Fibroblast of skin of abdomen (primary cell): ENCODE measurements at places on chromosomes 1 and 21.

DNA sequence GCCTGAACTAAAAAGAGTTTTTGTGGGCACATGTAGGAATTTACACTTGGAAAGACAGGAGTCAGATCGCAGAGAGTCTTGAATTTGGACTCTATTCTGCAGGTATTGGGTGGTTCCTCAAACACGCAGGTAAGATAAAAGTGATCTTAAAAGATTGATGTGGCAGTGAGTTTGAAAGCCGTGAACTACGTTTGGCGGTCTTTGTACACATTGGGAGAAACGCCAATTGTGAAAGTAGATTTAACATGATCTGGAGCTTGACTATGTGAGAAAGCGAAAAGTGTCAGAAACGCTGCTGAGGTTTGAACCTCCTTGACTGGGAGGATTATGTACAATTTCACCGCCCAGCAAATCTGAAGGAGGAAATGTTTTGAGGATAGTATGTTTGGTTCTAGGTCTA is 1.5 kb upstream of the PPP2R5A start:
- no peak for DNase-seq

DNA sequence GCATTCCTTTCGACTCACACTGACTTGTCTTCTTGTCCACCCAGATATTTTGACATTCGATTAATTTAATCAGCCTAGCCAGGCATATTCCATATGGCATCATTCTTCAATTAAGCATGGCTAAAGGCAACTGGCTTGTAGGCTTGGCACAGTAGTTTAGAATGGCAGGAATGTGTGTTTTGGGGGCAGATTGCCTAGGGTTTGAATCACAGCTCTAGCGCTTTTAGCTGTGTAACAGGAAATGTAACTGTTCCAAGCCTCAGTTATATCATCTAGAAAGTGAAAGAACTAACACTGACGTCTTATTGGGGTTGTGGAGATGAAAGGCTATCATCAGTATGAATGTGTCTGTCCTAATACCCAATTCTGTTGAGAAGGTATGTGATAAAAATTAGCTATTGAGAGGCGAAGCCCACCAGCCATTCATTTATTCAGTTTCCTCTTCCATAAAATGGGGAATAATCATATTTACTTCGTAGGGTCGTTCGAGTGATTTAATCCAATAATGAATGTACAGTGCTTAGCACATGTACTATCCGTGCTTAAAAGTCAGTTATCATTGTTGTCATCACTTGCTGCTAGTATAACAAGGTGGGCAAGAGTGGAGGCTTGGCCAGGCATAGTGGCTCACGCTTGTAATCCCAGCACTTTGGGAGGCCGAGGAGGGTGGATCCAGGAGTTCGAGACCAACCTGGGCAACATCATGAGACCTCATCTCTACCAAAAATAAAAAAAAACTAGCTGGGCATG is 41.6 kb upstream of the GRHL3 start:
- DNase-seq = peak; percentile 36

DNA sequence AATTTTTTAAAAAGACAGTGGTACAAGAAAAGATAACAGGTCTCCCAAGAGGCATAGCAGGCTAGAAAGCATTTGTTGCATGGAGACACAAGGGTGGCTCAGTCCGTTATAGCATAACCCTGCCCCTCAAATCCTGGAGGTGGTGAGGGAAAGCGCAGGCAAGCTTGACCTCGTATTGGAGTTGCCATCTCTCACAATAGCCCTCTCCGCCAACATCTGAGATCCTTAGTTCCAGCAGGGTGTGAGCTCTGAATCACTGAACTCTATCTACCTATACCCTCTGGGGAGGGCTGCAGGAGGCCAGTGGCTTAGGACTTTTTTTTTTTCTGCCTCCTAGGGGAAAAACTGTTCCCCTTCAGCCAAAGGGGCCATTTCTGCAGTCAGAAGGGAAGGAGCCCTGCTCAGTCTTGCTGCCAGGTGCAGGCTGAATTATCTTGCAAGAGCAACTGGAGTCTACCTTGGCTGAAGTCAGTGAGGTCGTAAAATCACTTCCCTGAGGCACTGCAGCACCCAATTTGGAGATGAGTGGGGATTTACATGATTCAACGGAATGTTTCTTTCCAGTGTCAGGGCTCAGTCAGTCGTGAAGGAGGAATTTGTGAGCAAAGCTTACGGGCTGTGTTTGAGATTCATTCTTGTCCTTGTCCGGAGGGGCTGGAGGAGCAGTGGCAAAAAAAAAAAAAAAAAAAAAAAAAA is 17.2 kb upstream of the C8A start:
- no peak for DNase-seq

DNA sequence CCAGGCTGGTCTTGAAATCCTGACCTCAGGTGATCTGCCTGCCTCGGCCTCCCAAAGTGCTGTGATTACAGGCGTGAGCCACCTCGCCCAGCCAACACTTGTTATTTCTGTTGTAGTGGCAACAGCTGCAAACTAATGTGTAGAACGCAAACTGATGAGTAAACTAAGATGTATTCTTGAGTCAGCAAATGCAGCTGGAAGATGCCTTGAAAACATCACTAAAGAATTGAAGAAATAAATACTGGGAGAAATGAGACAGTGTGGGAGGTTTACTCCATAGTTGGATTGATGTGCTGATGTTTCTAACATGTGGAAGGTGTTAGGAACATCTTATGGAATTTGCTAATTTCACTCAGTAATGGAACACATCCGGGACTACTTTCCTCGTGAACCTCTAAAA is 61.3 kb upstream of the KCNE2 start:
- DNase-seq = peak; percentile 41

- no peak for DNase-seq
Measured at GRCh38 chr1:43001434-43001833, 42.8 kb upstream of the SLC2A1 start.

DNA sequence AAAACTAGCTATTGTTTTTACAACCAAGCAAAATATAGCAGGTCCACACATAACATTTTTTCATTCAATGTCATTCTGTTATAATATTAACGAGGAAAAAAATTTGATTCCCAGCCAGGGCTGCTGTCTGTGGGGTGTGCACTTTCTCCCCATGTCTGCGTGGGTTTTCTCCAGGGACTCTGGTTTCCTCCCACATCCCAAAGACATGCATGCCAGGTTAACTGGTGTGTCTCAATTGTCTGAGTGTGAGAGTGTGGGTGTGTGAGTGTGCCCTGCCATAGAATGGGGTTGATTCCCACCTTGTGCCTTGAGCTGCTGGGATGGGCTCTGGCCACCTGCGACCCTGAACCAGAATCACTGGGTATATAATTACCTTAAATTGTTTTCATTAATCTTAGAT is 60.1 kb downstream of the MAP3K21 start:
- DNase-seq = no peak

GRCh38 chr1:1314237-1314586 is 5.8 kb downstream of the PUSL1 start:
- DNase-seq = no peak

GRCh38 chr1:18556364-18556763 is 74.3 kb upstream of the PAX7 start:
- DNase-seq = no peak

DNA sequence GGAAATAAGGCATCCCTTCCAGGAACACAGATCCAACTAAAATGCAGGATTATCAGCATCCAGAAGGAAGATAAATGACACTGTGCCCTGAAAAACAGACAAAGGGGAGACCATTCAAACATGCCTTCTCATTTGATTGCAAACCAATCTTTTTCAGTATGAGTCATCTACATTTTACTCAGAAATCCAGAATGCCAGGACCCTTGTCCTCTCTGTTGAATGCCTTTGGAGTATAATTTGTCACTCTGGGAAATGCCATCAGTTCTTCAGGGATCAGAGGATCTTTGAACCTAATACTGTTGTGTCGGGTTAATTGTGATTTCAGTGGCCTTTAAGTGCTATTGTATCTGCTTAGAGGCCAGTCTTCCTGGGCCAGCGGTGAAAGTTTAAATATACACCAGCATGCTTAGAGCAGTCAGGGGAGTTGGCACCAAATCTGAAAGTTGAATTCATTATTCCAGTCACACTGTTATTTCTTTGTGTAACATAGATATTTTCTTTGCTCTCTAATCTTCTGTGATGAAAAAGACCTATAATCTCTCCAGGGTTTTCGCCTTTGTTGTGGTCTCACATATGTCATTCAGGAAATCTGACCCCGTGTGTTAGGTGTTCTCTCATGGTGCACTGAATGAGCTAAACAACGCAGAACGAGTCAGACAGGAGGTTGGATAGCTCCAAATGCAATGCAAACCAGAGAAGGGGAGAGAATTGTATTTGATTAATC is 364.8 kb upstream of the SGIP1 start:
- DNase-seq = no peak

- peak; percentile 47 for DNase-seq
Measured at GRCh38 chr1:58722967-58723366, 23.1 kb upstream of the MYSM1 start.

- no peak for DNase-seq
Measured at GRCh38 chr1:236514703-236515442, 8.9 kb upstream of the LGALS8 start.

DNA sequence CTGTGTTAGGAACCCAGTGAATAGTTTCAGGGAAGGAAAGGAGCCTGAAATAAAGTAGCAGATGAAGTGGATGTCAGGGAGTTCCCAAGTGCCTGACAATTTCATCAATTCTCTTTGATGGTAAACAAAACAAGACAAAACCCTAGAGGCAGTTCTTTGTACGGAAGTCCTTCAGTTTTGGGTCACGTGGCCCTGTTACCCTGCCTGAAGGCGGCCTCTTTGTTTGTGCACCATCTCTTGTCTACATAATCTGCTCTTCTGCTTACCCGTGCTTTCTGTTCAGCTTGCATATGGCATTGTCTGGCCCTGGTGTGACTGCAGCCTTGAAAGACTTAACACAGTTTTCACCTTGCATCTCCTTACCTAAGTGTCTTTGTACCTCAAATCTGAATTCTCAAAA is 166.7 kb upstream of the DUSP10 start:
- DNase-seq = no peak

GRCh38 chr1:224014330-224014649 is 99.6 kb upstream of the FBXO28 start:
- no peak for DNase-seq
